ENCODE measurements at places on chromosomes 7 and 10. TPM values are rescaled to one million over a fixed set of nuclear protein-coding genes. Genes with fewer than 3 reads are reported as not detected.

Gene NRG3
- total RNA-seq: not detected

Gene ZNF786
- total RNA-seq: 5.1 TPM

Gene C10orf143
- 0.53 TPM for total RNA-seq

Gene CADPS2
- 2.7 TPM for total RNA-seq

GRCh38 chr10:17504547-17505245 is 50.3 kb upstream of the ST8SIA6 start:
- no peak for DNase-seq

- DNase-seq: no peak
These were observed 2.2 kb downstream of the ADCY1 start for GRCh38 chr7:45576249-45576929.

GRCh38 chr7:26372249-26372648 is 80.6 kb downstream of the SNX10 start:
- no peak for DNase-seq

GRCh38 chr7:114548081-114548980 is 133.7 kb downstream of the FOXP2 start:
- DNase-seq: no peak

DNA sequence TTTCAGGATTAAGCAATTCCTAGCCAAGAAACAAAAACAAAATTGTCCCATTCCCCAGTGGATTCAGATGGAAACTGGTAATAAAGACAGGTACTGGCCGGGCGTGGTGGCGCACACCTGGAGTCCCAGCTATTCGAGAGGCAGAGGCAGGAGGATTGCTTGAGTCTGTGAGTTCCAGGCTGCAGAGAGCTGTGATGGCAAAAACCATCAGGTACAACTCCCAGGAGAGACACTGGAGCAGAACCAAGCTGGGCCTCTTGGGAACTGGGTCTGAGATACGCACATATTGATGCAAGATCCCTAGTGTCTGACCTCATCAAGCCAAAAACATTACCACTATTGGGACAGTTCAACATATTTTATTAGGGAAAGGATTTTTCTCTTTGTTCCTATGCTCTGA is 84.0 kb upstream of the ANLN start:
- no peak for DNase-seq

DNA sequence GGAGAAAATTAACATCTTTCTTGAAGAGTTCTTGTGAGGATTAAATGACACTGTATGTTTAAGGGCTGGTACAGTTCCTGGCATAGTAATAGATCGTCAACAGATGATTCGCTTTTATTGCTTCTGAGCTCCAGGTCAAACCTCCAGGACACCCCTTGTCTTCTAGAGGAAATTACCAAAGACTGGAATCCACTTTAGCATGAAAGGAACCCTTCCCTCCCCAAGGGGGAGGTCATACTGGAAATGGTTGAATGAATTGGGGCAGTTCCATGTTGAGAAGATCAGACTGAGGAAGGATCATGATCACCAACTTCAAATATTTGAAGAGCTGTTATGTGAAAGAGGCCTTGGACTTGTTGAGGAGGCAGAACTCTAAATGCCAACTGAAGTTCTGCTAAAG is 8.9 kb downstream of the NFE2L3 start:
- no peak for DNase-seq

- no peak for DNase-seq
These were observed 23.0 kb downstream of the ADGRA1 start for GRCh38 chr10:133110609-133111275.

DNA sequence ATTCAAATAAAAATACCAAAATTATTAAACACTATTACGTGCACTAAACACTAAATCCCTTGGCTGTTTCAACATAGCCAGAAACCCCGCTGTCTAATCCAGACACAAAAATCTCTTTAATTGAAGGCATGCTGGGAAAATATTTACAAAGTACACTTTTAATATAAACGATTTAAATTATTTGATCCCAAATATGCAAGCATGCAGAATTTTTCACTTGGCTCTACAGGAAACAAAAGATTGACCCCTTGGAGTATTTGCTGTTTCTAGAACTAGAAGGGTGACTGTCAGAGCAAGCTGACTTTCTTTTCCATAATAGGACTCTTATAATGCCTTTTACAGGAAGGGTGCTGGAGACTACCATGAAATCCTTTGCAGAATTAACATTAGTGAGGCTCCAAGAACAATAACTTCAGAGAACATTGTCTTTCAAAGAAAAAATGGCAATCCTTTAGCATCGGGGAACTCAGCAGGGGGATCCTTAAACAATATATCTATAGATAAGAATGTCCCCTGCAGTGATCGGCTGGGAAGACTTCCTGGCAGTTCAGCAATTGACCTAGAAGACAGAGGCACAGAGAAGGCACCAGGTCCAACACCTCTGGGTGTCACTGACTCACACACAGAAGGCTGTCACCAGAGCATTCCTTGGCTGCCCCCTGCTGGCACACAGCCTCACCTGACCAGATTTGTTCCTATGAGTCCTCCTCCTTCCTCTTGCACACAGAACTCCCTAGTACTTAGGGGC is 55.8 kb upstream of the MRLN start:
- no peak for DNase-seq

GRCh38 chr7:112212571-112212970 is 6.1 kb downstream of the ZNF277 start:
- no peak for DNase-seq

DNA sequence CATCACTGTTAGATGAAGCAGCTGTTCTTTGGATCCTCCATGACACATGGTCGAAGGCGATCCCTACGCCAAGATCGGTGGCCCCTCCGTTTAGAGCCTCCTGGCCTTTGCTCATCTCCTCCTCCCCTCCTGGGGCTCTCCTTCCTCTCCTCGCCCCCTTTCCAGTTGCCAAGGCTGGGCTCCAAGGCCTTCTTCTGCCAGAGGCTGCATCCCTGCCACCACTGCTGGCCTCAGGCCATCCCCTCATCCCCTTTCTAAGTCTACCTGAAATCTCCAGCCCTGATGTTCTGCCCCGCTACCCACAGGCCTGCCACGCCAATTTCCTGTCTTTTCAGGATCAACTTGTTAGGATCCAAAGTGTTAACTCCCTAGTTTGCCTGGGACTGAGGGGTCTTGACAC is 265.1 kb upstream of the ZMIZ1 start:
- DNase-seq: no peak
